ENCODE measurements at places on chromosomes 16 and 17.

DNA sequence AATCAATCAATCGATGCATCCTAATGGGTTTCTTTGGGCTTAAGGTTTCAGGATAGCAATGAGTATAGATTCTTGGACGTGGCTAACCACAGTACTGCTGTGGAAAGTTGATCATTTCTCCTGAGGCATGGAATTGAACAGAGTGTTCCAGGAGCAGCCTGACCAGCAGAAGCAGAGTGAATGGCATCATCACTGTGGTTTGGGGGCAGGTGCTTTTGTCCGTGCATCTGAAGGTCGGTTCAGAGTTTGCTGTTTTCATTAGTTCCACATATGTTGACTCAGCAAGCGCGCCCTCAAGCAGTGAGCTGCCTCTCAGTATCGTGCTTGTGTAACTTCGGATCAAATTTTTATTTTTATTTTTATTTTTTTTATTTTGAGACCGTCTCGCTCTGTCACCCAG, 24.9 kb downstream of the KIAA0513 start:
- no peak for DNase-seq

DNA sequence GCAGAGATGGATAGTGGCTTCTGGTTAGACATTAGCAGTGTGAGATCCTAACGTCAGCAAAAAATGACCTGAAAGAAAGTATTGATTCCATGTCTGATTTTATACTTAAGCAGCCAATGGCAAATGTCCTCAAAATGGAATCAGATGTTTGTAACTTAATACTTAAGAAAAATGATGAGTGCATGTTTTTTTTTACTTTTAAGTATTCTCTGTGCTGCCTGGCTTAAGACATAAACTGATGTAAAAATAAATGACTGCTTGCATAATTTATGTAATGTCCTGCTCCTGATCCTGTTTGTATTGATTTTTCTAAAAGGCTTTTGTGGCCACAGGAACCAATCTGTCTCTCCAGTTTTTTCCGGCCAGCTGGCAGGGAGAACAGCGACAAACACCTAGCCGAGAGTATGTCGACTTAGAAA, 7.4 kb downstream of the CBFB start:
- no peak for DNase-seq

DNA sequence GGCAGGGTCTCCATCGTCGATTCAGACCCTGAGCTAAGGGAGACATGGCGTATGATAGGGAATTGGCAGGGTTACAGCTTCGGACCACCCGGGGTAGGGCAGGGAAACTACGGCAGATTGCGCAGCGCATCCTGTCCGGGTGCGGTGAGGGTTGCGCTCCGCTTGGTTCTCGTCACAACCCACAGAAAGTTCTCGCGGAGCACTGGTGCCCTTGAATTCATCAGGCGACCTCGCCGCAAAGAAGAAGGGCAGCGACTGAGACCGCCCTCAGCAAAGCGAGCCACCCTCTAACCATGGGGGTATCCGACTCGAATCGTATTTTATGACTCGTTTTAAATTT, 1.2 kb downstream of the HS3ST3B1 start:
- peak; percentile 51 for DNase-seq

DNA sequence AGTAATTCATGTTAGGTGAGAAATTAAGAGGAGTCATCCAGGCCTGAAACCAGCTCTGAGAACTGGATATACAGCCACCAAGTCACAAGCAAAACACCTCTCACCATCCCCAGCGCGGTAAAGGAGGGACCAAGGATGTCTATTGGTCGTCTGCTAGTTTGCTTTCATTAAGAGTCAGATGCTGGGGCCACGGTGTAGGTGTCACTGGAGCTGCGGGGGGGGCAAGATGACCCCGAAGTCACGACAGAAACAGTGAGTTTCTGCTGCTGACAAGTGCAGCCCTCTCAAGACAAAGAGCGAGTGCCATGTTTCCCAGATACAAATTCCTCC, 790 bp downstream of the NCBP3 start:
- DNase-seq, result peak; percentile 37

GRCh38 chr16:83475108-83475507, 332.7 kb upstream of the HSBP1 start:
- no peak for DNase-seq

DNA sequence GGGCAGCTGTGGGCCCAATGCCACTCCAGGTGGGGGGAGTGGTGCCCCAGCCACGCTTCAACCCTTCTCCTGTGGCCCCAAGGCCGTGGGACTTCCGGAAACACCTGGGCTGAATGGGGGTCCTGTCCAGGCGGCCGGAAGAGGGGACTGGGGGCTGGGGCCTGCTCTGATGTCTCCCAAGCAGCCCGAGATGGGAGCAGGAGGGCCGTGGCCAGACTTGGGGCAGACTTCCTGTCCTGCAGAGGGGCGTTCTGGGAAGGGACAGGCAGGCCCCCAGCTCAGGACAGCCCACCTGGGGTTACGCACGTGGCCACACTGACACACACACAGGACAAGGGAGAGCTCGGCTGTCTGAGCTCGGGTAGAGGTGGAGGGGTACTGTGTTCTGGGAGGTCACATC, 5.1 kb downstream of the HSD3B7 start:
- DNase-seq, result no peak

GRCh38 chr17:30161601-30162000, 45.0 kb downstream of the NSRP1 start:
- DNase-seq, result no peak

DNA sequence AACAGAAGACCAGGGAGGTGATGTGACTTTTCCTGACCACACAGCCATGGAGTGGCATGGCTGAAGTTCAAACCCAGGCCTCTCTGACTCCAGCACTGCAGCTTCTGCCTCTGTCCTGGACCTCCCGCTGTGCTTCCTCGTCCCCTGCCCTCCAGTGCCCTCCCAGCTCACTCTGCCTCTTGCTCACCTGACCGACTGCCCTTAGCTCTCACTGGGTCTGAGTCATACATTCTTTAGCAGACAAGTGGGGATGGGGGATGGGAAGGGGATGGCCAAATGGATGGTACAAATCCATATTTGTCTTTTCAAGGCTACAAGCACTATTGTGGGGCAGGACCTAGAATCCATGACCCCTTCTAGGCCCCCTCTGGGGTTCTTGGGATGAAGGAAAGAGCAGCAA, 33.0 kb downstream of the PITPNM3 start:
- DNase-seq, result no peak

GRCh38 chr16:725463-726187, 618 bp downstream of the CCDC78 start:
- no peak for DNase-seq

GRCh38 chr16:65071433-65072311, 50.2 kb downstream of the CDH11 start:
- DNase-seq, result no peak

- DNase-seq, result no peak
These were observed 13.2 kb downstream of the CD7 start for GRCh38 chr17:82303944-82304808.

- no peak for DNase-seq
These were observed 699 bp downstream of the MPRIP start for GRCh38 chr17:17042851-17043460.

GRCh38 chr16:69095193-69095592, 10.3 kb upstream of the HAS3 start:
- no peak for DNase-seq

DNA sequence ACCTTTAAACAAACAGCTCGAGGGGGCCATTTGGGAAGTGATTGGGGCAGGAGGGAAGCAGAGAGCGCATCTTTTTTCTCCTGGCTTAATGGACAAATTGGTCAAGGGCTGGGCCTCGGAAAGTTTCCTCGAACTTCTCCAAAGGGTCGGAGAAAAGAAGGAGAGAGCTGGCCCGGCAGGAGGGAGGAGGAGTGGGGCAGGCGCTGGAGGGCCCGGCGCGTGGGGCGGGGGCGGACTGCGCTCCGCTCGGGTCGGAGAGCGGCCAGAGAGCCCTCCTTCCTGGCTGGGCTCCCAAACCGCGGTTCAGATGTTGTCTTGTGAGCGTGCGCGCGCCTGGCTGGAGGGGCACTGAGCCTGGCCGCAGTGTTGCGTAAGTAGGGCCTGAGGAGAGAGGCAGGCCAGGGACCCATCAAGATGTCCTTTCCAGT, 1.2 kb downstream of the MMP2 start:
- DNase-seq, result no peak

DNA sequence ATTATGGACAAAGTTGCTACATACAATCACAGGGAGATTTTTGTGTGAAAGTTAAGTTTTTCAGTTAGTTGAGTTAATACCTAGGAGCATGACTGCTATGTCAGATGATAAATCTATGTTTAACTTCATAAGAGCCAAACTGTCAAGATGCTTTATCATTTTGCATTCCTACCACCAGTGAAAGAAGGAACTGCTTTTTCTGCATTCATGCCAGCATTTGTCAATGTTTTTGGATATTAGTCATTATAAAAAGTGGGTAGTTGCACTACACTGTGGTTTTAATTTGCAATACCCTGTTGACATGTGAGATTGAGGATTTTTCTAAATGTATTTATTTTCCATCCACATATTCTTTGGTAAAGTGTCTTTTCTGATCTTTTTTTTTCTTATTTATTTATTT, 434.0 kb upstream of the MON1B start:
- no peak for DNase-seq

DNA sequence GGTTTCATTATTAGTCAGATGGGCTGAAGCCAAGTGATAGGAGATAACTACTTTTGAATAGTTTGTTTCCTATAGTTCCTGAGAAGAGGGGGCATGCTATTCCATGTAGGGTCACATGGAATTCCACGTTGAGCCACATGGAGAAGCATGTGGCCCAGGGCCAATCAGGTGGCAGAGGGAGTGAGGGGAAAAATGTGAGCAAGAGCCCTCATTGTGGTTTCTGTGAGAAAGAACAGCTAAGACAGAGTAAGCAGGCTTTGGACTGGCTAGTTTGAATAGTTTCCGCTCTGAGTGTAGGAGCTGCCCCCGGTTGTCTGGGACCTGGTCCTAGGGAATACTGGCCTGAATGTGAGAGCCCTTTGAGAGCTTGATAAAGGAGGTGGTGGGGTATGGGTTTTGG, 69.9 kb upstream of the CNTNAP4 start:
- DNase-seq, result no peak

DNA sequence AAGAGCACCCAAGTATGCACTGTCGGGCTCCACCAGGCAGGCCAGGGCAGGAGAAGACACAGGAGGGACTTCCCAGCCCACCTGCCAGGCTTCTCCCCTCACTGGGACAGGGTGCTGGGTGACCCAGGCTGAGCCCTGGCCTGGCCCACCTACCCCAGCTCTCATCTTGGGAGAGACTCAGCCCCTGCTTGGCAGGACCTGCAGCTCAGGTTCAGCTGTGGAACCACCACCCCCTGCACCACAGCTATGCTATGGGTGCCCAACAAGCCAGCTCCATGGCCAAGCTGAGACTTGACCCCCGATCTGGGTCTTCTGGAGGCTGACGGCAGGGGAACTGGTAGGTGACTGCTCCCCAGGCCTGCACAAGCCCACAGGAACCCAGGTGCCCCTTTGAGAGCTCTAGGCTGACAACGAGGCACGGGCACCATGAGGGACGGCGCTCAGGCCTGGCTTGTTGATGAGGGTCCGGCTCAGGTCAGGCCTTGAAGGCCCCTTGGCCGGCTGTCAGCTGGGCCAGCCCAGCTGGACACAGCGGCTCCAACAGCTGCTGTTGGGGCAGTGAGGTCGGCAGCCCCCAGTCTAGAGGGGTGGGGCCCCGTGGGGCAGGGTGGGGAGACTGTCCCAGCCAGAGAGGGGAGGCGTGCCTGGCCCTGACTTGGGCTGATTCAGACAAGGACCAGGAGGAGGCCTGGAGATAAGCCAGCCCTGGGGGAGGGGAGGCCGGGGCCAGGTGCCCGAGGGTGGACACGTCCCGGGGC, 4.6 kb downstream of the RPUSD1 start:
- DNase-seq, result no peak

- no peak for DNase-seq
These were observed 179.8 kb upstream of the HSBP1 start for GRCh38 chr16:83627996-83628395.
